ENCODE measurements at places on chromosomes 16 and 17. TPM values are rescaled to one million over a fixed set of nuclear protein-coding genes. Genes with fewer than 3 reads are reported as not detected.

The SLC6A2 gene
- total RNA-seq: not detected

The BICDL2 gene
- total RNA-seq: not detected

The SHISA9 gene
- 0.75 TPM for total RNA-seq

The ARL5C gene
- not detected for total RNA-seq

The RPGRIP1L gene
- total RNA-seq: 26.5 TPM

- DNase-seq: no peak
Observed at GRCh38 chr16:30925995-30926811, 2.8 kb downstream of the FBXL19 start.

- no peak for DNase-seq
Observed at GRCh38 chr17:49473900-49474751, 21.0 kb upstream of the NGFR start.

DNA sequence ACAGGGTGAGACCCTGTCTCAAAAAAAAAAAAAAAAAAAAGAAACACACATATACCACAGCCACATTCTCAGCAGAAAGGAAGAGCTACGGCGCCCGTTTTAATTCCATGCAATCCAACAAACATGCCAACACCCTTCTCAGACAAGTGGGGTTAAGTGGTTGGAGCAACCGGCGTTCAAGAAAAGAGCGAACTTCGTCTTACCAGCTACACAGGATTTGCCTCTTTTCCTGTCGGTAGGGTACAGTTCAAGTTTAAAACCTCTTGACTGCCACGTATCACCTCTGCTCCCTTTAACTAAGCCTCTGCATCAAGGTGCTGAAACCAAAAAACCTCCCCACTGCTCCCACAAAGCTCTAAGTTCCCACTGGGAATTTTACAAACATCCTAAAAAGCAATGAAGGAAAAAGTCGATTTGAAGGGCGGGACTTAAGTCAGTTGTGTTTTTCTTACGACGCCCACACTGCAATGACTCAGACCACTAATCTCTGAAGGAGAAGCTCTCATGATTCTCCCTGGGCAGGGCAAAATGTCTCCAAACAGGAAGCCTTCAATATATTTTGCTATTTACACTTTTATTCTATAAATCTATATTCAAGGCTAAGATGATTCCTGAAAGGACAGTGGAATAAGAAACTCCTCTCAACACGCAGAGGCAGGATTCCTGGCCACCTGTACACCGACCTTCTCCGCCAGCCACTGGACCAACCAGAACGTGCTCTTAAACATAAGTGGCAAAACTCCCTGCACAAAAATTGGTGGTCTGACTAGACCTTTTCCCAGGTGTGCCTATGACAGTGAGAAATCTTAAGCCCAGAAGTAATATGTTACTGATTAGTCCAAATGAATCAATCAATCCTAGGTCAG, 18.8 kb downstream of the SRP68 start:
- DNase-seq: no peak

DNA sequence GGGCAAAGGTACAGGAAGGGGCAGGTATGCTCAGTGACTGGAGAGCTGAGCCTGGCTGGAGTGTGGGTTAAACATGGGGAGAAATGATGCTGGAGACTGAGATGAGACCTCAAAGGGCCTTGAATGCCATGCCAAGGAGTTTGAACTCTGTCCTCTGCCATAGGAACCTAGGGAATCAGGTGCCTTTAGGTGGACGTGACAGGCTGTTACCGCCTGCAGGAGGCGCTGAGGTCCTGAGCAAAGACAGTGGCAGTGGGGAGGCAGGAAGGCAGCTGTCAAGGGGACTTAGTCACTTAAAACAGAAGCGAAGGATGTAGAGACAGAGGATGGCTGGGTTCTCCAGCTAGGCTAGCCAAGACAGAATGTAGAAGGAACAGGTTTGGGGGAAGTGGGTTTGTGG, 9.1 kb downstream of the PSMB3 start:
- DNase-seq: peak; percentile 36

DNA sequence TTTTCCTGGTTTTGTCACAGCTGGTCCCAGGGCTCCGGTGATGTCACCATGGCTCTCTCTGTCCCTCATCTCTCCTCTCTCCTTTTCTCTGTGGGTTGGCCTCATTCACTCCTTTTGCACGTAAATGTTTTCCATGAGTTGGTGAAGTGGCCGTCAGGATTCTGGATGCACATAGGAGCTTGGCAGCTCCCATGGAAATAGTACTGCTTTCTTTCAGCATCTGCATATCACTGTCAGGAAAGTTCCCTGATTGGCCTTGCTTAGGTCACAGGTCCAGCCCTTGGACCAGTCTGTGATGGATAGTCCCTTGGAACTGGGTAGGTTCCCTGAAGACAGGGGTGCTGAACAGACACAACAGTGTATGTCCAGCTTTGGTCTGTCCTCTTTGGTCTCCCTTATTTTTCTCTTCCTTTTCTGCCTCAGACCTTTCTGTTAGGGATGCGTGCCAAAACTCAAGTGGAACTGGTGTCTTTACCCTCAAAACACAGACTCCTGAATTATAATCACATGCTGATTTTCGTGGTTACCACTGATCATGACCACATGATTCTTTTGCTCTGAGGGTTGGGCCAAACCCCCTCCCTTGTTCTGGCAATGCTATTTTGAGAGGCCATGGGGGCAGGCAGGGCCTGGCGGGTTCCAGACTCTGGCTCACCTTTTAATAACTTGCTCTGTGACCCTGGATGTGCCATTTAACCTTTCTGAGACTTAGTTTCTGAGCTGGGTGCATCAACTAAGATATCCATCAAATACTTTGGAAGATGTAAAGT, 99.0 kb downstream of the MSI2 start:
- DNase-seq: no peak

All from neural crest cell (in vitro differentiated cells).